Activated CD8-positive, alpha-beta memory T cell treated with anti-CD3 and anti-CD28 coated beads for 24 hours (primary cell): ENCODE measurements at places on chromosomes 6 and 20.

DNA sequence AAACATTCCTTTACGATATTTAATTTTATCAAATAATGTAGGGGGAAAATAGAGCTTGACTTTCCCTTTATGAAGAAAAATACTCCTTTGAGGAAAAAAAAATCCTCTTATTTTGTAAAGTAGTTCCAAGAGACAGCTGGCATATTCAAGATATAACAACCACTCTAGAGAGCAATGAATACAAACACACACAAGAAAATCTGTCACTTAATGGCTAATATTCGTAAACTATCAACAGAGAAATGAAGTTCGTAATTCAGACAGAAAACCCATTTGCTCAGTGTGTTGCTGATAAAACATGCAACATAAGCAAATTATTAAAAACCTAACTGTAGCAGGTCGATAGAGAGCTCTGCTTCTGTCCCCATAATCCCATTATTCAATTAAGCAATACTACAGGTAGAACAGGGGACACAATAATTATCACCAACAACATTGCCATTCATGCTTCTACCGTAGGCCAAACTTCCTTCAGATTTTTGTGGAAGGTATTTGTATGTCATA lies 714.4 kb upstream of the MARCKS start:
- DNase-seq = no peak

GRCh38 chr20:56483970-56484369 lies 15.5 kb downstream of the RTF2 start:
- DNase-seq = no peak

DNA sequence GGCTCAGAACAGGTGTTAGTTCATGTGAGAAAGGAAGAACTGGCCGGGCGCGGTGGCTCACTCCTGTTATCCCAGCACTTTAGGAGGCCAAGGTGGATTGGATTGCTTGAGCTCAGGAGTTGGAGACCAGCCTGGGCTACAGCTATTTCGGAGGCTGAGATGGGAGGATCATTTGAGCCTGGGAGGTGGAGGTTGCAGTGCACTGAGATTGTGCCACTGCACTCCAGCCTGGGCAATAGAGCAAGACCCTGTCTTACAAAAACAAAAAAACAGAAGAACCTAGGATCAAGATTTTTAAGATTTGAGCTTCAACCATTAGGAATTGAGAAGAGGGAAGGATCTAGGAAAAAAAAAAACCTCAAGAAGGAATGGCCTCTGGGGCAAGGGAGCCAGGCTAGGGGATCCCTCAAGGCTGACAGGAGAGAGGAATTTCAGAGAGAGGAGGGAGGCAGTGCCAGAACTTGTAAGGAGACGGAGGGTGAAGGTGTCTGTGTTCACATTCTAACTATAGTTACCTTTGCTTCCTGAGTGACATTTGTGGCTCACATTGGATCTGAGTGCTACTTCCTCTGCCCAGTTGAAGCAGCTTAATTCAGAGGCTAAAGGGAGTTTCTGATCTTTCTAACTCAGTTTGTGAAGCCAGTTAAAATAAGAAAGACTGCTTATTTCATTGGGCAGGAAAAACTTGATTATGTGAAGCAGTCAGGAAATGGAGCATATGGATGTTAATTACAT lies 26.1 kb downstream of the CHMP4B start:
- DNase-seq = no peak

- no peak for DNase-seq
Observed at GRCh38 chr6:42378125-42378524, 73.6 kb downstream of the TRERF1 start.

GRCh38 chr6:90169374-90169773 lies 127.3 kb downstream of the BACH2 start:
- no peak for DNase-seq

- DNase-seq = no peak
Observed at GRCh38 chr6:17501982-17502704, 98.0 kb upstream of the FAM8A1 start.

- DNase-seq = no peak
Observed at GRCh38 chr20:53959911-53960578, 110.3 kb downstream of the BCAS1 start.

- DNase-seq = no peak
Observed at GRCh38 chr6:85747093-85747492, 104.4 kb upstream of the SYNCRIP start.

GRCh38 chr6:99066044-99066443 lies 118.3 kb upstream of the FBXL4 start:
- DNase-seq = no peak

DNA sequence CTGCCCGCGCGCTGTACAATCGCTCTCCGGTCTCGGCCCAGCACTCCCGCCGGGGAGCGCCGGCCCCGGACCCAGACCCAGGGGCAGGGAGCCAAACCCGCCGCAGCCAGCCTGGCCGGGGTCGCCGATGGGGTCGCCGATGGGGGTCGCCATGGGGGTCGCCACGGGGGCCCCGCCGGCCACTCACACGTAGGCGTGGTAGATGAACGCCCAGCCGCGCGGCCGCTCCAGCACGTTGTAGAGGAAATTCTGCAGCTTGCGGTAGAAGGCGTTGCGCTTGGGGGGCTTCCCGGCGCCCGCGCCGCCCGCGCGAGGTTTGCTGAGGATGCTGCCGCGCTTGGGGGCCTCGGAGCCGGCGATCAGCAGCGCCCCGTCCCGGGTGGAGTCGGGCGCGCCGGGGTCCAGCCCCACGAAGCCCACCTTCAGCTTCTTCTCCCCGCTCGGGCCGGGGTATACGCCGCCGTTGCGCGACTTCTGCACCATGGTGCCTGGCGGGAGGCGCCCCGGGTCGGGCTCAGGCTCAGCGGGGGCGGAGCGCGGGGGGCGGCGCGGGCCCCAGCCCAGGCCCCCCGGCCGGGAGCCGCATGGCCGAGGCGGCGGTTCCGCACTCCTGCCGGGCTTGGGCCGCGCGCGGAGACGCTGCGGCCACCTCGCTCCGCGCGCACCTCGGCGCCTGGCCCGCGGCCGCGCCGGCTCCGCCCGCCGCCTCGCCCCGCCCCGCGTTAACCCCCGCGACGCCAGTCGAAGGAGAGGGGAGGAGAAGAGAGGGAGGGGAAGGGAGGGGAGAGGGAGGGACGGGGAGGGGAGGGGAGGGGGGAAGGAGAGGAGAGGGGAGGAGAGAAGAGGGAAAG lies at the start of gene KCNQ2:
KCNQ2 (minus strand) TSS at position 675 of the 851 bp plus-strand sequence; CDS start at position 483, 192 bp downstream.
- DNase-seq = no peak

DNA sequence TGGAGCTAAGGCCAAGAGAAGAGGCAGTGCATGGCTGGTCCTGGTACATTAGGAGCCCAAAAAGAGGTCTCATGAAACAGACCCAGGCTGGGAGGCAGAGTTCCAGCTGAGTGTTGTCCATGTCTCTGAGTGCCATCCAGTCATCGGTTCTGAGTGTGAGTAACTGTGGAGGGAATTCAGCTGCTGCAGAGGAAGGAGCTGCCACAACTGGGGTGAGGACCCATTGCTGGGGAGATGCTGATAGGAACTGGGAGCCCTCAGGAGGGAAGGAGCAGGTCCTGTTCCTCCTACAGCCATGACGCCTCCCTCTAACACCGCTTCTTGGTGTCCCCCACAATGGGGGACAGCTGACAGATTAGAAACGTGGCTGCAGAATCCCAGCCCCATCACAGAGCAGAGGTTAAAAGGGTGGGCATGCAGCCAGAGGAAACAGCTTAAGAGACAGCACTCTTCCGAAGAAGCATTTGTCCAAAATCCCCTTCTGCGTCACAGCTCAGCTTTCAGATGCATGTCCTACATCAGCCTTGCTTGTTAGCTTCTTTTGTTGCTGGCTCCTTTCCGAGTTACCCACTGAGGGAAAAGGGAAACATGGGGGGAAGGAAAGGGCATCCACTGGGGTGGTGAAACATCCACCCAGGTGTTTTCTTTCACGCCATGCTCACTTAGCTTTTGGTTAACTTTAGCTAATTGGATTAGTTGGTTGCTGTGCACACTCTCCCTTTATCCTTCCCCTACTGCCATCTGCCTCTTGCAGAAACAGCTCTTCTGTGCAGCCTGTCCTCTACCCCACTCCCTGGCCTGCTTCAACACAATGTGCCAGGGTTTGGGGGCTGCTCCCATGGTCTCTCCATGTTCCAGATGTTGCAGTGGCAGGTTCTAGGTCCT lies 239.2 kb downstream of the SYNDIG1 start:
- peak; percentile 38 for DNase-seq
